Stimulated activated CD4-positive, alpha-beta T cell treated with anti-CD3 and anti-CD28 coated beads, TNF-alpha, amount 100 ng/mL, for 24 hours (primary cell): ENCODE measurements at places on chromosomes 7 and 10.

DNA sequence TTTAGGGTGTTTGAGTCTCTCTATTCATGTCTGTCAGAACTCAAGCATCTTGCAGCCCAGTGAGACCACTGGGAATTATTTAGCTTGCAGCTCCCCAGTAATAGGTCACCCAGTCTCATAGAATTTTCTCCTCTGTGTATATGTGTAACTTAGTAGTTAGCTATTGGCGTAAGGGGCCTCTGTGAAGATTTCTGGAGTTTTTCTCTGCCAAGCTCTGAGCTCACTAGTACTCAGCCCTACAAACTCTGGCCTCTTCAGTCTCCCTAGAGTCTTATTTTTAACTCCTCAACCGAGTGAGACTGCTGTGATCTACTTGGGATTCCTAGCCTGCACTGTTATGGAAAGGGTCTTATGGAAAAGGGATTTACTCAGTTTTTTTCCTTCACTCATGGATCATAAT, 90.2 kb downstream of the PPP1R9A start:
- no peak for DNase-seq

GRCh38 chr10:85621562-85621961, 745.0 kb downstream of the GRID1 start:
- DNase-seq, result no peak

- DNase-seq, result no peak
These were observed 48.6 kb downstream of the ITGB1 start for GRCh38 chr10:32909456-32909855.

DNA sequence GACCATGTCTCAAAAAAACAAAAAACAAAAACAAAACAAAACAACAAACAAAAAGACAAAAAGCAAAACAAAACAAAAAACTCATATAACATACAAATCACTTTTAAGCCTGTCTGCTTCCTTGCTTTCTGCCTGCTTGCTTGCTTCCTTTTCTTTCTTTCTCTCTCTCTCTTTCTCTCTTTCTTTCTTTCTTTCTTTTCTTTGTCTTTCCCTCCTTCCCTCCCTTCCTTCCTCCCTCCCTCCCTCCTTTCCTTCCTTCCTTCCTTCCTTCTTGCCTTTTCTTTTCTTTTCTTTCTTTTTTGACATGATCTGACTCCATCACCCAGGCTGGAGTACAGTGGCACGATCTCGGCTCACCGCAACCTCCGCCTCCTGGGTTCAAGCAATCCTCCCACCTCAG, 15.9 kb upstream of the TRA2A start:
- DNase-seq, result no peak

DNA sequence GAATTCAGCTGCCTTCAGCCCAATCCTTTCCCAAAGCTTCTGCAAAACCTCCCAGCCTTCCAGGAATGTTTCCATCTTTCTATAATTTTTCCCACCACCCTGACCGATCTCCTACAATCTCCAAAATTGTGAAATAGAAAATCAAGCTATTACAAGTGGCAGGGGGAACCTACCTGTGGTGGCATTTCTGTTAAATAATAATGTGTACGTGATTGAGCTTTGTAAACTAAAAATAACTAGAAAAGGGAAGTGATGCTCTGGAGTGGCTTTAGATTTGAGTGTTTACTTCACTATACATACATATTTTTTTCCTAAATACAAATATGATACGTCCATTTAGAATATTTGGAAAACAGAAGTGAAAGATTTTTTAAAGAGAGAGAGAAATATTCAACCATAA, 593.6 kb downstream of the GRM8 start:
- no peak for DNase-seq

DNA sequence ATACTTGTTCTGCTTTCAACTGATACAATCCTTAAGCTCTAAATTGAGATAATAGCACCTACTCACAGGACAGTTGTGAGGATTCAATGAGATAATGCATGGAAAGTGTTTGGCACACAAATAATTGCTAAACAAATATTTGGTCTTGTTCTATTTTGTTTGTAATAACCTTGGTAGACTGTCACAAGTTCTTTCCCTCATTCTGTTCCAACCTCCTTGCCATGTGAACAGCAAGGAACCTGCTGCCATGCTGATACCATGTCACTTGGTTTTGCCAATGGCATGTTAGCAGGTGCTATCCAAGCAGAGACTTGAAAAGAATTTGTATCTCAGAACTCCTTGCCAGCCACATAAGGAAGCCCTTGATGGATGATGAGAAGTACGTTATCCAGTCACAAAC, 24.8 kb upstream of the TECTB start:
- DNase-seq, result no peak

GRCh38 chr7:112765105-112765504, 25.1 kb downstream of the TMEM168 start:
- DNase-seq, result no peak
